MCF 10A (cell line): ENCODE measurements at places on chromosomes 2 and 18. TPM values are rescaled to one million over a fixed set of nuclear protein-coding genes. Genes with fewer than 3 reads are reported as not detected.

DNA sequence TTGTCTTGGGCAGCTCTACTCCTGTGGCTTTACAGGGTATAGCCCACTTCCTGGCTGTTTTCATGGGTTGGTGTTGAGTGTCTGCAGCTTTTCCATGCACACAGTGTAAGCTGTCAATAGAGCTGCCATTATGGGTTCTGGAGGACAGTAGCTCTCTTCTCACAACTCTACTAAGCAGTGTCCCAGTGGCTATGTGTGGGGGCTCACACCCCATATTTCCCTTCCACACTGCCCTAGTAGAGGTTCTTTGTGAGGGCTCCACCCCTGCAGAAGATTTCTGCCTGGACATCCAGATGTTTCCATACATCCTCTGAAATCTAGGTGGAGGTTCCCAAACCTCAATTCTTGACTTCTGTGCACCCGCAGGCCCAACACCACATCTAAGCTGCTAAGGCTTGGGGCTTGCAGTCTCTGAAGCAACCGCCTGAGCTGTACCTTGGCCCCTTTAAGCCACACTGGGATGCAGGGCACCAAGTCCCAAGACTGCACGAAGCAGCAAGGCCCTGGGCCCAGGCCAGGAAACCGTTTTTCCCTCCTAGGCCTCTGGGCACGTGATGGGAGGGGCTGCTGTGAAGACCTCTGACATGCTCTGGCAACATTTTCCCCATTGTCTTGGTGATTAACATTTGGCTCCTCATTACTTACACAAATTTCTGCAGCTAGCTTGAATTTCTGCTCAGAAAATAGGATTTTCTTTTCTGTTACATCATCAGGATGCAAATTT lies 9.4 kb downstream of the ELAC1 start:
- DNase-seq = no peak

- DNase-seq = no peak
Observed at GRCh38 chr2:181239201-181239799, 217.9 kb upstream of the ITGA4 start.

DNA sequence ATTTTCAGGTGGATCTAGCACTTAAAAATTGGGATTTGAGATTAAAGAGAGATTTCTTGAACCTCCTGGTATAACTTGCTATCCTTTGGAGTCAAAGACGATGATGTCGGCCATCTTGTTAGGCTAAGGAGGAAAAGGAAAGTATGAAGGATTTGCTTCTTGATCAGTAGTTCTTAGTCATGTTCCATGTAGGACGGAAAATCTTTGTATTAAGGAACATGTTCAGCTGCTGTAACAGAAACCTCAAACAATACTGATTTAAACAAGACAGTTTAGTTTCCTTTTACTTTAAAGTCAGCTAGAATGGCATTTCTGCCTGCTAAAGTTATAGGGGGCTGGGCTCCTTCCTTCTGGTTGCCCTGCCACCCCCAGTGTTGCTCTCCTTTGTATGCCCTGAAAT lies 56.4 kb upstream of the MGAT5 start:
- DNase-seq = no peak

GRCh38 chr2:231955758-231956472 lies 5.6 kb upstream of the DIS3L2 start:
- DNase-seq = no peak

DNA sequence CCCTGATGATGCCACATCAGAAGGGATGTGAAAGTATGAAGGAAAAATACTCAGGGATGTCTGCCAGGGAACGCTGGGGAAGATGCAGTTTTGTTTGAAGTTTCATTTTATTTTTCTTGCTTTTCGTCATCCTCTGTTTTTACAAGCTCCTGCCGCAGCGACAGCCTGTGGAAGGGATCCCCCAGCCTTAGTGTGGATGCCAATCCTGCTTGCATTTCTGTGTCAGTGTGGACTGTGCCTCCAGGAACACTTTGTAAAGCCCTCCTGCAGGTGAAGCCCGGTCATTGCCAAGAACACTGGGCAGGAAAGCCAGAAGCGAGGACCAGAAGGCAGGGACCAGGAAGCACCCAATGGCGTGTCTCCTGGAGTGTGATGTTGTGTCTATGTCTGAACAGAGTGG lies 234.3 kb downstream of the SEPTIN10 start:
- DNase-seq = no peak

- peak; percentile 67 for DNase-seq
Observed at GRCh38 chr2:207148020-207148419, 17.7 kb downstream of the KLF7 start.

- no peak for DNase-seq
Observed at GRCh38 chr2:1826226-1826905, 82.1 kb upstream of the PXDN start.

DNA sequence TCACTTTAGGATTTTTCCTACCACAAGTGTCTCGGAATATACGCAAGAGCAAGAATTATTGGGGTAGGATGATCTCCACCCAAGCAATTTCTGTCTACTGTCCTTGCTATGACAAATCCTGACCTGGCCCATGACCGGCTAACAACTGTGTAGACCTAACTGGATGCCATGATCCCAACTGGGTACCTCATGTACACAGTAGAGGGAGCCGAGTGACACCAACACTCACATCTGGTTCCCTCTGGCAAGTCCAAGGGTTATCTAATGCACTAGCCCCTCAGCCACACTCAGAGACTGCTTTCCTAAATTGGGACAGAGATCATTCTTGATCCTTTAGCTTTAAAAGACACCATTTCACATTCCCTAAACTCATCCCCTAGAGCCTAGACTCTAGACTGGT lies 60.7 kb upstream of the ZNF532 start:
- no peak for DNase-seq

DNA sequence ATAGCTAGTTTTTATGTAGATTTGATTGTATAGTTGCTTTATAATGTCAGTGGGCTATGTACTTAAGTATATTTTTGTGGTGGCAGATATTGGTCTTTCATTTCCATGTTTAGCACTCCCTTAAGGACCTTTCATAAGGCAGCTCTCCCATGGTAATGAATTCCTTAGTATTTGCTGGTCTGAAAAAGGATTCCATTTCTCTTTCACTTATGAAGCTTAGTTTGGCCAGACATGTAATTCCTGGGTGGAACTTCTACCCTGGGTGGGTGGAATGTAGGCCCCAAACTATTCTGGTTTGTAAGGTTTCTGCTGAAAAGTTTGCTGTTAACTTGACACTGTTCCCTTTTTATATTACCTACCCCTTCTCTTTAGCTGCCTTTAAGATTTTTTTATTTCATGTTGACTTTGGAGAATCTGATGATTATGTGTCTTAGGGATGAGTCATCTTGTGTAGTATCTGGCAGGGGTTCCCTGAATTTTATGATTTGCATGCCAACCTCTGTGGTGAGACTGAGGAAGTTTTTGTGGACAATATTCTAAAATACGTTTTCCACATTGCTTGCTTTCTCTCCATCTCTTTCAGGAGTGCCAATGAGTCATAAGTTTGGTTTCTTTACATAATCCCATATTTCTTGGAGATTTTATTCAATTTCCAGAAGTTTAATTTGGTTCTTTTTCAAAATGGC lies 65.4 kb upstream of the VRK2 start:
- peak; percentile 84 for DNase-seq

- no peak for DNase-seq
Observed at GRCh38 chr2:47257946-47258348, 102.8 kb upstream of the STPG4 start.

The BOLL gene
- not detected in 2 replicates for total RNA-seq

GRCh38 chr18:24002479-24002878 lies 12.1 kb upstream of the TTC39C start:
- DNase-seq = no peak

The ITGB6 gene
- total RNA-seq = 3.8 and 6.9 TPM in 2 replicates

- DNase-seq = no peak
Observed at GRCh38 chr2:119170504-119170903, 12.0 kb upstream of the C1QL2 start.

The PLA2R1 gene
- 7.5 and 8.4 TPM in 2 replicates for total RNA-seq
